Activated CD8-positive, alpha-beta T cell treated with anti-CD3 and anti-CD28 coated beads for 36 hours (primary cell): ENCODE measurements at places on chromosomes 2 and 18. TPM values are rescaled to one million over a fixed set of nuclear protein-coding genes. Genes with fewer than 3 reads are reported as not detected.

CFC1 gene
- total RNA-seq, result not detected

GBX2 gene
- total RNA-seq, result not detected

DNA sequence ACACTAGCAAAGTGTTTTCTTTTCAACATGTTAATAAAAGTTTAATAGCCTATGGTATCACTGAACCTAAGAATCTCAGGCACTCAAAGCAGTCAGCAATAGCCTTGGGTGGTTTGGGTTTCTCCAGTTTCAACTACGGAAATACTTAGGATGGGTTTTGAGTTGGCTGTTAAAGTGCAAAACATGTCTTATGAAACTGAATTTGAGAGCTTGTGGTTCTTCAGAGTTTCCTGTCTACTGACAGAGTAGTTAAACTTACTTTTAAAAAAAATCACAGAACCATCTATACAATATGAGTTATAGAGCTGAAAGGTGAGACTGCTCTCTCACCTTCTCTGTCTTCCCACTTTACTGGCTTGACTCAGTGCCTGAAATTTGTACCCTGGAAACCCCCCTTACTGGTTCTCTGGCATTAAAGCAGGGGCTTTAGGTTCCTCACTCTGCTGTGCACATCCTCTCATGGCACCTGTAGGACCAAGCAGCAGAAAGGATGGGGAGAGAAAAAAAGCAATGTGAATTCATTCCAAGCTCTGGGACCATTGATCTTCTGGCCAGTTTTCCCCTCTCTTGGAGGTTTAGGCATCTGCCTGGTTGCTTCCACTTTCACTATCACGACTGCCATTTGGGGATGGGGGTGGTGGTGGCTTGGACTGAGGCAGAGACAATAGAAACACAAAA is 18.1 kb downstream of the CCDC141 start:
- H3K36me3 ChIP-seq, result peaks cover 28% of the 10 kb centered on the region
- H3K4me3 ChIP-seq, result peak overlapping the region; percentile 71
- peaks cover 37% of the 10 kb centered on the region for H3K4me1 ChIP-seq
- no peaks in the 10 kb centered on the region for H3K27me3 ChIP-seq
- peak overlapping the region; percentile 92 for H3K27ac ChIP-seq
- peak; percentile 61 for DNase-seq

GRCh38 chr18:28766027-28766426 is 589.1 kb upstream of the CDH2 start:
- no peaks in the 10 kb centered on the region for H3K27me3 ChIP-seq
- DNase-seq, result no peak
- H3K4me1 ChIP-seq, result no peaks in the 10 kb centered on the region
- H3K36me3 ChIP-seq, result no peaks in the 10 kb centered on the region
- H3K27ac ChIP-seq, result no peak overlapping the region

SIX2 gene
- not detected for total RNA-seq

ANKRD30B gene
- not detected for total RNA-seq

DNA sequence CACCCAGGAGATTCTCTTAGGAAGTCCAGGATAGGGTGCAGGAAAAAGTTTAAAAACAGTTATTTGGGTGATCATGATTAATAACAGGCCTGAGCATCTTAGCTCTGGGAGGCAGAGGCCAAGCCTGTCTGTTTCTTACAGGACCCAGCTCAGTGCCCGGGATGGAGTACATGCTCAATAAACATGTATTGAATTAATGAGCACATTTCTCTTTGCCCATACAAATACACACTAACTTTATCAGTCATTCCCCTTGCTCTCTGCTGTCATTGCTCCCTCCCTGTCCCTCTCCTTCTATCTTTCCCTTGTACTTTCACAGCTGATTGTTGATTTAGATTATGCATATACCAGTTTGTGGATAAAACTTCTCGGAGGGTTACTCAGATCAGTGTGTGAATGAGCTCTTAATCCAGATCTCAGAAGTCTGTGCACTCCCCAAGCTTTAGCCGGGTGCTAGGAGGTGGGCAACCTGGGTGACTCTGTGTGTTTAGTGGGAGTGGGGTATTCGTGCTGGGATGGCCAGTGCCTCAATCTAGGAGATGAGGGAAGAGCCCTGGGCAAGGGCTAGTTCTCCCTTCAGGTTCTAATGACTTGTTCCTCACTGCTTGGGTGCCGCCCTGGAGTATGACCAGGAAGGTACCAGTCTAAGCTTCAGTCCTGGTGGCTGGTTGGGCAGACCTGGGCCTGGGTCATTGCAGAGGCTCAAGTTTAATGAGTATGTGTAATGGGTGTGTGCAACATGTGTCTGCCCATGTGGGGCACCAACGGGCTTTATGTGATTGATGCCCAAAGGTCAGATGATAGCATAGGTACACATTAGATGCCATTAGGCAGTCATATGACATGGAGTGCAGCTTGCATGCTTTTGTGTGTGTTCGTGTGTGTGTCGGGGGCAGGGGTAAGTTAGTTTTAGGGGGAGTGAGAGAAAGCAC is 10.6 kb downstream of the EMX1 start:
- DNase-seq, result no peak
- H3K4me3 ChIP-seq, result no peak overlapping the region
- H3K27ac ChIP-seq, result no peak overlapping the region
- no peaks in the 10 kb centered on the region for H3K36me3 ChIP-seq
- peaks cover 22% of the 10 kb centered on the region for H3K27me3 ChIP-seq
- peaks cover 5% of the 10 kb centered on the region for H3K4me1 ChIP-seq

TFPI gene
- not detected for total RNA-seq

GRCh38 chr2:181070119-181070835 is 89.9 kb downstream of the UBE2E3 start:
- no peak for DNase-seq
- no peaks in the 10 kb centered on the region for H3K36me3 ChIP-seq
- no peak overlapping the region for H3K4me3 ChIP-seq
- H3K27ac ChIP-seq, result no peak overlapping the region
- peaks cover 6% of the 10 kb centered on the region for H3K4me1 ChIP-seq

ELOA2 gene
- total RNA-seq, result not detected

GRCh38 chr18:7616661-7617060 is 49.5 kb downstream of the PTPRM start:
- H3K27ac ChIP-seq, result no peak overlapping the region
- no peaks in the 10 kb centered on the region for H3K4me1 ChIP-seq
- H3K4me3 ChIP-seq, result no peak overlapping the region

- H3K4me1 ChIP-seq, result peaks cover 4% of the 10 kb centered on the region
- H3K27me3 ChIP-seq, result no peaks in the 10 kb centered on the region
- H3K4me3 ChIP-seq, result no peak overlapping the region
- no peak for DNase-seq
- H3K27ac ChIP-seq, result no peak overlapping the region
Observed at GRCh38 chr2:68915393-68915792, 37.3 kb downstream of the GKN2 start.

DLX1 gene
- not detected for total RNA-seq

DNA sequence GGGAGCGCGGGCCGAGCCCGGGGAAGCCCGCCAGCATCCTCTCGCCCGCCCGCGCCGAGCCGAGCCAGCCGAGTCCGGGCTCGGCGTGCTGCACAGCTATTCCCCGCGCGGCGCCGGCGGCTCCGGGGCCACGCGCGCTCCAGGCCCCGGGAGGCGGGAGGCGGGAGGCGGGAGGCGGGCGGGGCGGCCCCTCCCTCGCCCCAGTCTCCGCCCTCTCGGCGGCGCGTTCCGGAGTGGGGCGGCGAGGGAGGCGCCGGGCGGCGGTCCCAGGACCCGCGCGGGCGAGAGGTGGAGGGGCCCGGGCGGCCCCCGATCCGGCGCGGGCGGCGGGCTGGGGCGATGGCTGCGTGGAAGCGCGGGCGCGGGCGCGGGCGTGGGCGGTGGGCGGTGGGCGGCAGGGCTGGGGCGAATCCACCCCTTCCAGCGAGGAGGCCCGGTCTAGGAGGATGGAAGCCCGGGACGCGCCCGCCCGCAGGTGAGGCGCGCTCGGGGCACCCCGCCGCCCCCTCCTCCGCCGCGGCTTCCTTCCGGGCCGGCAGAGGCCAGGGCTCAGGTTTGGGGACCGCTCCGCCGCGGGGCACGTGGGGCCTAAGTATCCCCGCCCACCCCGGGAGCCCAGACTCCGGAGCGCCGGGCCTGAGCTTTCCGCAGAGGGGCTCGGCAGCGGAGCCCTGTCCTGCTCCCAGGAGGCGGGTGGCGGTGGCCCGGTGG is at the start of gene ADCY3:
Gene ADCY3 (minus strand): TSS at position 140 of the 711 bp plus-strand sequence. CDS start 1,250 bp downstream, outside the sequence.
- DNase-seq, result peak; percentile 78
- H3K27ac ChIP-seq, result peak within 1 kb of the TSS; percentile 88
- peak within 1 kb of the TSS; percentile 89 for H3K4me3 ChIP-seq

GRCh38 chr2:168076731-168077130 is 170.7 kb downstream of the STK39 start:
- no peak for DNase-seq
- H3K27me3 ChIP-seq, result no peaks in the 10 kb centered on the region
- H3K36me3 ChIP-seq, result peaks cover 22% of the 10 kb centered on the region
- H3K4me3 ChIP-seq, result no peak overlapping the region

PDE11A gene
- total RNA-seq, result not detected

GRCh38 chr18:34818064-34818463 is 108.0 kb downstream of the DTNA start:
- no peaks in the 10 kb centered on the region for H3K4me1 ChIP-seq
- peaks cover 6% of the 10 kb centered on the region for H3K27me3 ChIP-seq
- no peak for DNase-seq
- H3K4me3 ChIP-seq, result no peak overlapping the region
- H3K27ac ChIP-seq, result no peak overlapping the region

DNA sequence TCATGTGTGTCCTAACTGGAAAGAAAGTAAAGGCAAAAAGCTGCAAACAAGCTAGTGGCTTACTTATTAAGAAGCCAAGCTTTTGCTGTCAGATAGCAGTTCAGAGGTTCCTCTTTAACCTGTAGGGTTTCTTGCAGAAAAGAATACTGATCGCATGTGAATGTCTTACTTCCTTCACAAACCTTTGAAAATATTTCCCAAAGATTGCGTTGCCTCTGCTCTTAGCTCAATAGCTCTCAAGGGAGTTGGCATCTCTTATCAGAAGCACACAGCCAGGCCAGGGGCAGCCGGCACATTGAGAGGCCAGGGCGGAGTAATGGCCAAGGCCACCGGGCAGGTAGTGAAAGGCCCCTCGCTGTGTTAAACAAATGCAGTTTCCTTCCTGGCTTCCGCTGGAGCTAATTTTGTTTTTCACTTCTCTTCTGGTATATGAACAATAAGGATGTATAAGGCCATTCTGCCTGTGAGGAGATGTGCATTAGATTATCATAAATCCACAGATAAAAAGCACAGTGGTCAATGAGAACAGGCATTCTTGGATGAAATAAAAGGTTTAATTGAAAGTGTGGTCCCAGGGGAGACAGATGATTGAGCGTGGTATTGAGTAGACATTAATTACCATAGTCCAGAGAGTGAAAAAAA is 542.4 kb upstream of the NRP2 start:
- H3K27ac ChIP-seq, result no peak overlapping the region
- H3K36me3 ChIP-seq, result no peaks in the 10 kb centered on the region
- H3K4me3 ChIP-seq, result no peak overlapping the region

TMEM150A gene
- 1.0 TPM for total RNA-seq

GCG gene
- total RNA-seq, result not detected

DNA sequence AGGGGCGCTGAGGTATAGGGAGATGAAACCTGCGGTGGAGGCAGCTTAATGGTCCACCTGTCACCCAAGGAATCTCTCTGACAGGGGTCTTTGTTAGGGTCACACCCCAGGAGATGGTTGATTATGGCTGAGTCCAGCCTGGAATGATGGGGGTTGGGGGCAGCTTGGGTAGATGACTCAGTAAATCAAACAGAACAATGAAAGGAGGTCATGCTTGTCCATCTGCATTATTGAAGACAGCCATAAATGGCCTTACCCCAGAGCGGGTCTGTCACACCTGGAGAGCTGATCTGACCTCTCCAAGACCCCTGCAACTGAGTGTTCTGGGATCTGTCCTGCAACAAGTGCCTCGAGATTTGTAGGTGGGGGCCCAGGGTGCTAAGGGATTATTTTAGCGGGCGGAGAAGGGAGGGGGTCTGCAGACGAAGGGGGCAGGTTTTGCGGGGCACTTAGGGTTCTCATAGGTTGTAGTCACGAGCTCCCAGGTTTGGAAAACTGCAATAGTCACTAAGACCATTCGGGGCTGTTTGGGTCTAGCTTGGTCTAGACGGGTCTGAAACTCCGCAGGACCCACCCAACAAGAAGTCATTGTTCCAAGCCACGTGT is 771 bp upstream of the IGFBP2 start:
- H3K27me3 ChIP-seq, result peaks cover 56% of the 10 kb centered on the region
- DNase-seq, result no peak
- peak overlapping the region; percentile 80 for H3K4me3 ChIP-seq
- H3K4me1 ChIP-seq, result peaks cover 31% of the 10 kb centered on the region
- H3K27ac ChIP-seq, result peak overlapping the region; percentile 76
- H3K36me3 ChIP-seq, result peaks cover 22% of the 10 kb centered on the region

DNA sequence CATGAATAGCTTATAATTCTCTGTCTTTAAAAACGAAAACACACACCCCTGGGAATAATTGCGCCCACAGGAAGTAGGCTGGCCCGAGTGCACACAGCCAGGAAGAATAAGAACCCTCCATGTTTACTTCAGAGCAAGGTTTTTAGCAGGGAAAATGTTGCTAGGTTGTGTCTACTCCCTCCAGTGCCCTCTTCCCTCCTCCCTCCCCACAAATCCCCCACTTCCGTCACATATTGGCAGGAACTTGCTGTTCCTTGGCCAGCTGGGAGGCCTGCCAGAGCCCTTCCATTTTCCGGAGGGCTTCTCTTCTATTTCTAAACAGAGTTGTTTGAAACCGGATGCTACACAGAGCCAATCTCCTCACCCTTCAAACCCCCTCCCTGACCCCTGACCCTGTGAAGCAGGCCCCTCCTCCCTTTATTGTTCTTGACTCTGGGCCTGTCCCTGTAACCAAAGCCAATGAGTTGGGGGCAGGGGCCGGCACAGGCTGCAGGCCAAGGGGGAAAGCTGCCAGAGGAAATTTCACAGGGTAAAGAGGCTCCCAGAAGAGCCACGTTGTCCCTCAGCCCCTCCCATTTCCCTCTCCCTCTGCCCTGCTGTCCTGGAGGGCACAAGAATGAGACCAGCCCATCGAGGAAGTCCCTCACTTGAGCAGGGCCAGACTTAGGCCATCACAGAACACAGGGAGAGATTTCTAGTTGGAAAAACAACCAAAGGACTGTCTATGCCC is 49.8 kb upstream of the LGALSL start:
- H3K4me1 ChIP-seq, result no peaks in the 10 kb centered on the region
- peaks cover under 1% of the 10 kb centered on the region for H3K27me3 ChIP-seq
- H3K4me3 ChIP-seq, result no peak overlapping the region
- no peak overlapping the region for H3K27ac ChIP-seq

- H3K27ac ChIP-seq, result no peak overlapping the region
- DNase-seq, result no peak
- no peaks in the 10 kb centered on the region for H3K36me3 ChIP-seq
- H3K27me3 ChIP-seq, result peaks cover 7% of the 10 kb centered on the region
Observed at GRCh38 chr18:34738175-34738894, 28.2 kb downstream of the DTNA start.

DNA sequence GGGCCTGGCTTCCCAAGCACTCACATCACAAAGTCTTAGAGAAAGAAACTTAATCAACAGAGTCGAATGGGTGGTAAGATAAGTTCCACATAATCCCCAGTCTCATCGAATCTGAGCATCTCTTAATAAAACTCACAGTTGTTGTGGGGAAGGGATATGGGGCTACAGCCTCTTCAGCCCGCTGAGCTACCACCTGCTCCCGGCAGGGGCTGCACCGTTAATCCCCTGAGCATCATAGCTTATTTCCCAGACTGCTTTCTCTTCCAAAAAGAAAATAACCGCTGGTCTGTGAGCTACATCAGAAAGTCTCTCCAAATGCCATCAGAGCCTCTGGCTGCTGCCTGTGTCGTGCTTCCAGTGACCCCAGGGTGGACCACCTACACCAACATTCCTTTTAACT is 139.4 kb upstream of the CELF4 start:
- peaks cover 3% of the 10 kb centered on the region for H3K27me3 ChIP-seq
- H3K4me1 ChIP-seq, result no peaks in the 10 kb centered on the region
- no peak overlapping the region for H3K4me3 ChIP-seq

RUFY4 gene
- 0.88 TPM for total RNA-seq

- peak; percentile 10 for DNase-seq
- H3K27ac ChIP-seq, result no peak overlapping the region
- no peaks in the 10 kb centered on the region for H3K4me1 ChIP-seq
- no peak overlapping the region for H3K4me3 ChIP-seq
Observed at GRCh38 chr2:149561309-149561926, 26.2 kb downstream of the MMADHC start.

TUBA3E gene
- not detected for total RNA-seq
